ENCODE measurements at places on chromosomes 2 and 18.

- no peak for DNase-seq
Observed at GRCh38 chr2:209322905-209323512, 100.8 kb upstream of the MAP2 start.

DNA sequence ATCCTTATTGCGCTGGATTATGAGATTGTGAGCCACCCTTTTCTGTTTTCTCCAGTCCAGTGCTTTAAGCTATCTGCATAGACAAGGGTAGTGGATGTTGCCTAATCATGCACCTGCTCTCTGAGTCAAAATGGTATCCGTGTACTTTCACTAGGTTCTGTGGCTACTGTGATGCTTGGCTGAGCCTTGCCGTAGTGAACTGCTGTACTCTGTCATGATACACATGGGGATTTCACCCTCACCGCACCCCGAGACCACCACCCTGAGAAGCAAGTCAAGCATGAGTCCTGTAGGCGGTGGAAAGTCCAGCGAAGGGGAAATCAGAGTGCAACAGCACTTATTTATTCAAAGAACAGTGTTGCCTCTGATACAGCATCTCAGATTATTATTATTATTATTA is 55.0 kb downstream of the ARHGAP25 start:
- DNase-seq, result no peak

DNA sequence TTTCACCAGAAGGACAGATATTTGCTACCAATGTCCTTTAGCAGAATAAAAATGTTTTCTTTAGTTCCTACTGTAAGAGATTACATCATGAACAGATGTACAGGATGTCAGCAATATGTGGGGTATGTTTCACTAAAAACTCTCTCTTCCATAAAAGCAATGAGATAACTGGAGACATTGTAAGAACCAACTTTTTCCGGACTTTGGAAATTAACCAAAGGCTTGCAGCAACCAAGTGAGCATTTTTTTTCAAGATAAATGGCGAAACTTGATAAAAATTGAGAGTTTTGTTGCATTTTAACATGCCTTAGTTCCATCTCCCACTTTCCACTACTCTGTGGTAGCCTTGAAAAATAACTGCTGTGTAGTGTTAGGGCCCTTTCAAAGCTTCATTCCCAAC is 429.8 kb upstream of the CDH2 start:
- no peak for DNase-seq

GRCh38 chr18:6997808-6998207 is 119.8 kb downstream of the LAMA1 start:
- DNase-seq, result no peak

- DNase-seq, result no peak
Observed at GRCh38 chr2:156399224-156399949, 36.8 kb upstream of the GPD2 start.

- no peak for DNase-seq
Observed at GRCh38 chr2:18299423-18300212, 260.8 kb downstream of the RDH14 start.

GRCh38 chr2:207869784-207870778 is 100.4 kb upstream of the FZD5 start:
- DNase-seq, result no peak

GRCh38 chr2:28287256-28287915 is 105.3 kb upstream of the FOSL2 start:
- DNase-seq, result no peak

DNA sequence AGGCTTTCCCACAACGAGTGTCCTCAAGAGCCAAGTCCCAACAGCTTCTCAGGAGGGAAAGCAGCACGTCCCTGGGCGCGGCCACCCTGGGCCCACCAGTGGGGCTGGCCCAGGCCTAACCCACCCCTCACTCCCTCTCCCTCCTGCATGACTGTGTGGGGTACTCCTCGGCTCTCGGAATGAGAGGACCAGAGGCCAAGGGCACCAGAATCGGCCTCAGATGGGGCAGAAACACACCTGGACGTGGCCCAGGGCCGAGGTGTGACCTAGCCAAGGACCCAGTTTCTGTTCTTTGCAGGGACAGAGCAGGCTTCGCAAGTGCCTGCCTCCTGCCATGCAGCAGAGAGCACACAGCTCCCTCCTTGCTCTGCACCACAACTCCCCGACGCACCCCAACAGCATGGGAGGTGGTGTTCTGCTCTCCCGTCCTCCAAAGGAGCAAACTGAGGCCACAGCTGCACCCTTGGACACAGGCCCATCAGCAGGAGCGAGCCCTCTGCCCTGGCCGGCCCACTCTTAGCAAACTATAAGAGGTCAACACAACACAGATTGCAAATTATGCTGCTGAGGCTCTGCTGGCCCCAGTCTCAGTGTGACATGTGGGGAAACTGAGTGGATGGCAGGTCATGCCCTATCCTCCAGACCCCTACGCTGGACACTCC is 19.7 kb downstream of the HS6ST1 start:
- no peak for DNase-seq

DNA sequence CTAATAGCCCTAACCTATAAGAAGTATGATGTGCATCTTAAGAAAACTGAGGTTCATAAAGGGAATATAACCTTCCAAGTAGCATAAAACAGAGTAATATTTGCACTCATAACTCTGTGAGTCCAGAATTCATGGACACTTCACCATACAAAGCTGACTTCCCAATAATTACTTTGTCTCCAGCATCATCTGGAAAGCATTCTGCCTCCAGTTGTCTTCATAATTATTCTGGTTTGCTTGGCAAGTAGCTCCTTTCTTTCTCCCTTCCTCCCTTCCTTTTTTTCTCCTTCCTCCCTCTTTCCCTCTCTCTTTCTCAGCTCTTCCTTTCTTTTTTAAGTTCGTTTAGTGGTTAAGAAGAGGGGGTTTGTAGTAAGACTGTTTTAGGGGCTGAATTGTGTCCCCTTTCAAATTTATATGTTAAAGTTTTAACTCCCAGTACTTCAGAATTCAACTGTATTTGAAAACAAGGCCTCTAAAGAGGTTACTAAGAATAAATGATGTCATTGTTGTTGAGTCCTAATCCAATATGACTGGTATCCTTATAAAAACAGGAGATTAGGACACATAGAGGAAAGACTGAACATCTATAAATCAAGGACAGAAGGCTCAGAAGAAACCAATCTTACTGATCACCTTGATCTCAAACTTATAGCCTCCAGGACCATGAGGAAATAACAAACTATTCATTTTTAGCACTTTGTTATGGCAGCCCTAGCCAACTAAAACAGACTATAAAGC is 28.9 kb downstream of the TFPI start:
- DNase-seq, result no peak

DNA sequence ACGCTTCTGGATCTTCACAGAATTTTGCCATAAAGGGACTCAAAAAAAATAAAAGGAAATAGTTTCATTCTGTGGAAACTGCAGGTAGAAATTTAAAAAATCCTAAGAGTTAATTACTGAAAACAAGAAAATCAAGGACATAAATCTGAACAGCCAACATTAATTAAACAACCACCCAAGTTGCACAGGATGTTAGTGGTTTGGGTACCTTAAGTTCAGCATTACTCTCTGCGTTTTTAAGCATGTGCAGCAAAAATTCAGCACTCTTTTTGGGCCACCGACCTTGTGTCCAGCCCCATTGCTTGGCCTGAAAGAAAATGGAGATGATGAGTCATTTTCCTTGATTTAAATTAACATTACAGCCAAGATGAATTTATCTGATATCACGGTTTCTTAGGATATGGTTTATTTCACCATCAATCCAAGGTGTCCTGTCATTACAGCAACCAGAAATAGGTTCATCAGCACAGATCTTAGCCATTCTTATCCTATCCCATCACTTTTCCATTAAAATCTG is 3.3 kb upstream of the C18orf32 start:
- DNase-seq, result no peak

DNA sequence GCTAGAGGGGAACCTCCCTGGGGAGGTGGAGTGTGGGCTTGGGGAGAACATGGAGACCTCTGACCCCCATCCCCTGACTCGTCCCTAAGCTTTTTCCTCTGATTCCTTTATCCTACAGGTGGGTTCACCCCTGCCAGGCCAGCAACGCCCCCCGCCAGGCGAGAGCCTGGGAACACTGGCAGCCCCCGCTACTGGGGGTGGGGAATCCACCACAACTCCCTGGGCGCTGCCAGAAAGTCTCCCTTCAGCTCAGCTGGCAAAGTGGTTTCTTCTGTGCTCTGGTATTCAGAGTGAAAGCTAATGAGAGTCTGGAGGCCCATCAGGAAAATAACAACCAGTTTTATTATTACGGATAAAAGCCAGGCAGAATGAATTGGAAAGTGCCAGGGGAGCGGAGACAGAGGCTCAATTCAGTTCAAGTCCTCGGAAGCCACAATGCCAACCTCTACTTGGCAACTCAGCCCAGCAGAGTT is 2.8 kb downstream of the DIPK1C start:
- no peak for DNase-seq

GRCh38 chr2:2664989-2665833 is 334.1 kb upstream of the MYT1L start:
- no peak for DNase-seq

DNA sequence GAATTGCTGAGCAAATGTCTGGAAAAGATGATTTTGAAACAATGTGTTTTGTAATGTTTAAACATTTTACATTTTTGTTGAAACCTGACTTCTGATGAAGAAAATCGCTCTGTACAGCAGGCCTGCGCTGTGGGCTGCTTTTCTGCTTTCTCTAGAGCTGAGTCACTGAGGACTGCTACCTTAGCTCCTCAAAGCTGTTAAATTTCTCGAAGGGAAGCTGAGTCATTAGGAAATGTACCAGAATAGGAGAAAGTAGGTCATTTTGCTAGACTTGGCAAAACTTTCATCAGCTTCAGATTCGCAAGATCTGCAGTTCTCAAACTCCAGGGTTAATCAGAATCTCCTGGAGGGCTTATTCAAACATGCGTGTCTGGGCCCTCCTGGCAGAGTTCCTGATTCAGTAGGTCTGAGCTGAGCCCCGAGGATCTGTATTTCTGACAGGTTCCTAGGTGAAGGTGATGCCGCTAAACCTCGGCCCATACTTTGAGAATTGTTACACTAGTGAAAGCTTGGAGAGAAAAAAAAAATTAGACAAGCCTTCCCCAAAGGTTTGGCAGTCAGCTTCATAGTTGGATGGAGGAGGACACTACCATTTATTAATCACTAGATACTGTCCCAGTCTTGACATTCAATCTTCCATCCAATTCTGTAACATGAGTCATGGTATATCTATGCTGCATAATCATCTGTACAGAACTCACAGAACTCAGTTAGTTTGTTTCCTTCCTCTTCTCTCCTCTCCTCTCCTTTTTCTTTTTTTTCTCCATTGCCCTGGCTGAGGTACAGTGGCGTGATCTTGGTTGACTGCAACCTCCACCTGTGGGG is 297.6 kb downstream of the PARD3B start:
- DNase-seq, result no peak

DNA sequence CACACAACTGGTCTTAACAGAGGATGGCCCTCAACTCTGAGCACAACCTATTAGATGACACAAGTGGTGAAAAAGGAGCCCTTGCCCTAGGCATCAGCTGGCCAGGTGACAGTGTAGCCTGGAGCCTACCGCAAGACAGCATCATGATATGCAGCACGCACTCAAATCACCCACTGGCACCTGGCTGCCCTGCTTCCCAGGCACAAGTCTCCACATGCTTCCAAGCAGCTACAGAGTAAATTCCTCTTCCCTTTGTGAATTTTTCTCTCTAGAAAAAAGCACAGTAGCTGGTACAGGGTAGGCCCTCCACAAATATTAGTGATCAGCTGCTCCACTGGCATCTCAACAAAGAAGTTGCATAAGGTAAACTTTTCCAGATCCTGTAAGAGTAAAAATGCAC is 6.0 kb downstream of the FBXO15 start:
- no peak for DNase-seq

GRCh38 chr2:189601043-189601442 is 20.5 kb upstream of the SLC40A1 start:
- DNase-seq, result no peak

GRCh38 chr2:39730685-39731302 is 48.3 kb downstream of the THUMPD2 start:
- DNase-seq, result no peak

GRCh38 chr2:36480636-36481035 is 117.3 kb downstream of the FEZ2 start:
- DNase-seq, result no peak

DNA sequence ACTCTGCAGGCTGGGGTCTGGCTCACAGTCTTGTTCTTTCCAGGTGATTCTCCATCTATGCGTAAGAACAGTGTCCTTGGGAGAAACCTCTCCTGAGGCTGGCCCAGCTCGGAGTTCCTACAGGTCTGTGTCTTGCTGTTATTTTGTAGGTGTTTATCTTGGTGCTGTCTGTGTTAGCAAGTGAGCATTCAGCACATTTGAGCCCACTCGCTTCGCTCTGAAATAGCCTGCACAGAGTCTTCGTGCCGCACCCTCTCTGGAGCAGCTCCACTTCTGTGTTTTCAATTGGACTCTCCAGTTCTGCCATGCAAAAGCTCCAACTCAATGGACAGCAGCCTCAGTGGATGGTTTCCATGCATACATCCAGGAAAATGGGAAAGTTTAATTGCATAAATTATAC is 378.2 kb upstream of the ST6GAL2 start:
- DNase-seq, result no peak

- no peak for DNase-seq
Observed at GRCh38 chr2:131519466-131519865, 8.2 kb upstream of the CCDC74A start.

GRCh38 chr2:39486071-39486470 is 49.0 kb upstream of the MAP4K3 start:
- DNase-seq, result no peak

DNA sequence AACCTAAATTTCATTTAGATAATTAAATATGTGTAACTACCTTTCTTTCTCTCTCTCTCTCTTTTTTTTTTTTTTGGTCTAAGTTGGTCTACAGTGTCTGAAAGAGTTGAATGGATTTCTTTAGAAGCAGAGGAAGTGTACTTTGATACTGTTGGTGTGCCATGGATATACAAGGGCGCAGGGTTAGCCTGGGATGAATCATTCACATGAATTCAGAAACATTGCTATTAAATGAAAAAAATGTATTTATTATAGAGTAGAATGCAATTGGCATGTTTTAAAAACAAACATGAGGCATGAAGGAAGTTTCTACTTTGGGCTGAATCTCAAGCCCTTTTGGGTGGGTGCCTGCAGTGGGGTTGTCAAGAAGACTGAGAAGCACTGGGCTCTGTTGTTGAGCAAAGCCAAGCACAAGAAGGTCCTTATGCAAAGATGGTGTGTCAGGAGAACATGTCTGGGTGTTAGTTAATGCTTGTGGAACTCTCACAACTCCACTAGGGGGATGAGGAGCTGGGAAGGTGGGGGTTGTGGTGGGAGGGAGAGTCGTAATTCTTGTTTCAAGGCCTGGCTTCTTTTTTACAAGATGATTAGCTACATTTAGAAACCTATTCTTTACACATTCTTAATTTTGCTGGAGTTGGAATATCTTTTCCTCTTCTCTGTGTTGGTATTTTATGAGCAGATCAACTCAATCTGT is 57.9 kb downstream of the LYPD6 start:
- DNase-seq, result no peak

GRCh38 chr2:209422191-209422754 is 1.6 kb upstream of the MAP2 start:
- no peak for DNase-seq

- DNase-seq, result no peak
Observed at GRCh38 chr2:10071595-10071994, 8.6 kb downstream of the CYS1 start.

DNA sequence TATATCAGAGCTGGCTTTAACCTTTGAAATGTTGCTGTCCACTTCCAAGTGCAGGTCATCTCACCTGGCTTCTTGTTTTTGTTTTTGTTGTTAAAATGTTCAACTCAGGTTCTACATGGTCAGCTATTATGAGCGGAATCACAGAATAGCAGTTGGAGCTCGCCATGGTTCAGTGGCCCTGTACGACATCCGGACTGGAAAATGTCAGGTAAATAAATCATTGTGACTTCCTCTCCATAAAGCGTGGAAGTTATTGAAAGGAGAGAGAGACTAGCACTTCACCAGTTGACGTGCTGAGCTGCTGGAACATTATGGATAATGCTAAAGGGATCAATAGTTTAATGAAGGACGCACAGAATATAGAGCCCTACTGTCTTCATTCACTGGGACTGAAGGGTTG is 184.6 kb upstream of the BOD1L2 start:
- no peak for DNase-seq

All from BE2C (cell line).